ENCODE measurements at places on chromosomes 1 and 21.

DNA sequence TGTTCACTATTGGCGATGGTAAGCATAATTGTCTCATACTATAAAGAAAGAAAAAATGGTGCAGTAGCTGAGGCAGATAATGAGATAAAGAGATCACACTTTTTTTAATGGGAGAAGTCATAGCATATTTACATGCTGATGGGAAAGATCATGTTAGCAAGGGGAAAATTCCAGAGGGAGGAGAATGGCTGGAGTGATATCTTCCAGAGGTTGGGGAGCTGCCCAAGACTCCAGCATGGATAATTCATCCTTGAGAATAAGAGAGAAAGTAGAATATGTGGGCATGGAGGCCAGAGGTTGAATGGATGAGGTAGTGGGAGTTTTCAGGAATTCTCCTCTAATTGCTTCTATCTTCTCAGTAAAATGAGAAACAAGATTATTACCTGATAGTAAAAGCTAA lies 45.8 kb upstream of the RGS1 start:
- DNase-seq, result no peak

DNA sequence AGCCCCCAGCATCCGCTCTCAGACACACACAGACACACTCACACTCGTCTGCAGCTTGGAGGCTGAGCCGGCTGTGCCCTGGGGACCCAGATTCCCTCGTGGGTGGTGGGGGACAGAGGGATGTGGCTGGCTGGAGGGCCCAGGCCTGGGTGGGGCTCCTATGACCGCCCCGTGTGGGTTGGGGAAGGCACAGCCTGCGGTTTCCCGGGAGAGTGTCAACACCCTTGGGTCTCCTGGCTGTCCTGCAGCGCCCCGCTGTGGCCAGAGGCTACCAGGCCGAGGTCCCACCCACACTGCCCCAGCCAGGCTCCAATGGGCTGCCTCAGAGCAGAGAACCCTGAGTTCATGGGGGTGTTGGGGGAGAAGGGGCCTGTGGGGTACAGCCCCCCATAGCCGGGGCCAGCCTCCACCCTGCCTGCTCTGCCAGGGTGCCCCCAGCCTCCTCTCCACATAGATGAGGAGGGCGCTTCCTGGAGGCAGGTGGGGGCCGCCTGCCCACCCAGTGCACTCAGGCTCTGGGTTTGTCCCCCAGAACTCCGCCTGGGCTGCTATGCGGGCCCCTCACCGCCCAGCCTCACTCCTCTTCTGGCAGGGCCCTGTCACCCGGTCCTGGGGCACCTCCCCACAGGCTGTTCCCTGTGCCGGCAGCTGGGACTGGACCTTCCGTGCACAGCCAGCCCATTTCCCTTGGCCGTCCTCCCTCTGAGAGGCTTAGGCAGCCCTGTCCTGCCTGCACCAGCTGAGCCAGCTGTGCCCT lies at the start of gene TTC34:
TTC34 (minus strand) TSS at position 159 of the 757 bp plus-strand sequence. CDS start 866 bp downstream, outside the sequence.
- peak; percentile 47 for DNase-seq

DNA sequence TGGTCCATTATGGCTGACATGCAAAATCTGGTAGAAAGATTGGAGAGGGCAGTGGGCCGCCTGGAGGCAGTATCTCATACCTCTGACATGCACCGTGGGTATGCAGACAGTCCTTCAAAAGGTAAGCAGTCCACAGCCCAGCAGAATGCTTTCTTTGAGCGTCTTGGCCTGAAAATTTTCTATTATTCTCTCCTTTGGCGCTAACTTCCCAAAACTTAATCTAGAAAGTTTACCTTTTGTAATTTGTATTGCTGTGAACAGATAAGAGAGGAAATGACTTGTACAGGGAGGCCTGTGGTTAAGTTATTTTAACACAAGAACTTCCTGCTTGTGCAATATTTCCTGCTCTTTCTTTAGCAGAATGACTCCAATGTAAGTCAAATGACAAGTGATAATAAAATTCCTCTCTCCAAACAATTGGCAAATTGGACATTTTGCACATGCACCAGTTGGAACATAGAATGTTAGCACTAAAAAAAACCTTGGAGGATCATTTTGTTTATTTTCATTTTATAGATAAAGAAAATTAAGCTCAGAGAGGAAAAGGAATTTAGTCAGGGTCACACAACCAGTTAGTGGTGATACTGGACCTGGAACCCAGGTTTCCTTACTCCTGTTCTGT lies 18.9 kb downstream of the CAP1 start:
- DNase-seq, result peak; percentile 81

GRCh38 chr1:242086706-242087105 lies 87.8 kb upstream of the MAP1LC3C start:
- no peak for DNase-seq

DNA sequence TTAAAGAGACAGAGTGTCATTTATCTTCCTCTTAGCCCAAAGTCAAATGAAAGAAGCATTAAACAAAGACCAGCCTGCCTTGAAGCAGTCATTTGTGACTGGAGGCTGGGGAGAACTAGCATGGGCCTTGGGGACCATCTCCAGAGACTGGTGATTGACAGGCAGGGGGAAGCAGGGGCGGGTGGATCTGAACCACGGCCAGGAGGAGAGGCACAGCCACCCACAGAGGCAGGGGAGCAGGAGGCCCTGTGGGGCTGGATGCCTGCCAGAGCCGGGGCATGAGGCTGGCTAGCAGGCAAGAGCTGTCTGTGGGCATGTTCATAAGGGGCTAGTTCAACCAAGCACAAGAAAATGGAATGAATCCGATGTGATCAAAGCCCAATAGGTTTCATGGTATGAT lies 73.9 kb downstream of the PLXNA2 start:
- no peak for DNase-seq

- no peak for DNase-seq
Measured at GRCh38 chr1:93728480-93729131, 47.0 kb upstream of the BCAR3 start.

- DNase-seq, result peak; percentile 40
Measured at GRCh38 chr1:37764414-37764825, 500 bp downstream of the EPHA10 start.

- DNase-seq, result no peak
Measured at GRCh38 chr1:241596633-241597032, 43.5 kb downstream of the CHML start.

- DNase-seq, result no peak
Measured at GRCh38 chr1:183021405-183022201, 1.6 kb upstream of the LAMC1 start.

- peak; percentile 24 for DNase-seq
Measured at GRCh38 chr1:169809370-169810095, 14.8 kb upstream of the METTL18 start.

DNA sequence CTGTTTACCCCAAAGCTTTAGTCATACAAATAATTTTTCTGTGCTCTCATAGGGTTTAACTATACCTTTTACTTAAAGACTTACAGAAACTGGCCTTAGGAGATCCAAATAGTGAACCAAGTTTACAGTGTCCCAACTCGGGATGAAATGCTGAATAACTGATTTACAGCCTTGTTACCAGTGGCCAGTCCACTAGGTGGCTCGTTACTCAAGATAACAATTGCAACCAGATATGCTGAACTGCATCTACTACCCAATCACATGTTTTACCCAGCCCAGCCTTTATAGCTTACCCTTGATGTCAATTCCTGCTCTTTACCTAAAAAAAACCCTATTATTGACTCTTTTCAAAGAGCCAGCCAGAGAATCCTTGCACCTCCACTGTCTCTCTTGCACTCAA lies 1148.8 kb upstream of the ADGRL4 start:
- DNase-seq, result no peak

GRCh38 chr21:45959182-45959581 lies 22.4 kb upstream of the COL6A1 start:
- no peak for DNase-seq

All from activated CD4-positive, alpha-beta T cell treated with anti-CD3 and anti-CD28 coated beads, Interleukin-2, amount 50 U/mL, for 16 hours (primary cell).